ENCODE measurements at places on chromosomes 6 and 20. TPM values are rescaled to one million over a fixed set of nuclear protein-coding genes. Genes with fewer than 3 reads are reported as not detected.

Gene TFAP2D
- total RNA-seq: not detected

Gene C6orf141
- total RNA-seq: 2.2 TPM

Gene MATN4
- not detected for total RNA-seq

Gene SLC17A2
- not detected for total RNA-seq

Gene CYP39A1
- 0.19 TPM for total RNA-seq

Gene FAM184A
- total RNA-seq: 0.83 TPM

Gene OTOR
- not detected for total RNA-seq

Gene MYBL2
- 1.6 TPM for total RNA-seq

Gene LY6G6C
- not detected for total RNA-seq

Gene CNKSR3
- 6.6 TPM for total RNA-seq

Gene ANKEF1
- total RNA-seq: 0.68 TPM

Gene WFDC10B
- total RNA-seq: not detected

Gene NKAIN4
- not detected for total RNA-seq

Gene LAMA2
- 573 TPM for total RNA-seq

Gene SUMO4
- 0.19 TPM for total RNA-seq

Gene RIMS1
- total RNA-seq: not detected

Gene CNR1
- total RNA-seq: 16.8 TPM

Gene DOK5
- 15.8 TPM for total RNA-seq

Gene ULBP1
- 0.06 TPM for total RNA-seq

Gene RAB44
- total RNA-seq: not detected

Gene PTCHD4
- total RNA-seq: 2.0 TPM

Gene MRPL14
- total RNA-seq: 35.7 TPM

Gene SRSF12
- 0.62 TPM for total RNA-seq

Gene PFDN4
- total RNA-seq: 56.8 TPM

Gene HSPA1B
- total RNA-seq: 110 TPM

Gene FAM120B
- 17.2 TPM for total RNA-seq

Gene LST1
- total RNA-seq: not detected

Gene FAXC
- under 0.01 TPM for total RNA-seq

Gene PHACTR3
- not detected for total RNA-seq

Gene NFS1
- 20.9 TPM for total RNA-seq

Gene BPIFB4
- total RNA-seq: 0.24 TPM

Gene C20orf141
- 1.2 TPM for total RNA-seq

Gene TMEM14C
- 182 TPM for total RNA-seq

Gene HLA-DPB1
- 4.1 TPM for total RNA-seq

Gene PGBD1
- total RNA-seq: 1.6 TPM

Gene SLC26A8
- not detected for total RNA-seq

Gene PSORS1C2
- total RNA-seq: not detected

Gene DEFB124
- total RNA-seq: not detected

Gene PXMP4
- total RNA-seq: 8.8 TPM

Gene BTNL2
- total RNA-seq: not detected

Gene SGK2
- total RNA-seq: 0.69 TPM

Gene TCF21
- total RNA-seq: 28.5 TPM

Gene GGTLC1
- total RNA-seq: not detected

Gene CALHM4
- not detected for total RNA-seq

Gene REM1
- 1.2 TPM for total RNA-seq

Gene COL10A1
- not detected for total RNA-seq

Gene PRKN
- 8.4 TPM for total RNA-seq

Gene TGM3
- total RNA-seq: not detected

Gene VGLL2
- total RNA-seq: not detected

Gene PPP1R16B
- total RNA-seq: 0.44 TPM

All from cardiac ventricle fibroblast (primary cell).